ENCODE measurements at places on chromosomes 16 and 17. TPM values are rescaled to one million over a fixed set of nuclear protein-coding genes. Genes with fewer than 3 reads are reported as not detected.

The NPIPA8 gene
- 2.5 TPM for total RNA-seq

The TEDC2 gene
- 21.1 TPM for total RNA-seq

GRCh38 chr16:761625-762513, 1.3 kb downstream of the MSLN start:
- no peak for DNase-seq

DNA sequence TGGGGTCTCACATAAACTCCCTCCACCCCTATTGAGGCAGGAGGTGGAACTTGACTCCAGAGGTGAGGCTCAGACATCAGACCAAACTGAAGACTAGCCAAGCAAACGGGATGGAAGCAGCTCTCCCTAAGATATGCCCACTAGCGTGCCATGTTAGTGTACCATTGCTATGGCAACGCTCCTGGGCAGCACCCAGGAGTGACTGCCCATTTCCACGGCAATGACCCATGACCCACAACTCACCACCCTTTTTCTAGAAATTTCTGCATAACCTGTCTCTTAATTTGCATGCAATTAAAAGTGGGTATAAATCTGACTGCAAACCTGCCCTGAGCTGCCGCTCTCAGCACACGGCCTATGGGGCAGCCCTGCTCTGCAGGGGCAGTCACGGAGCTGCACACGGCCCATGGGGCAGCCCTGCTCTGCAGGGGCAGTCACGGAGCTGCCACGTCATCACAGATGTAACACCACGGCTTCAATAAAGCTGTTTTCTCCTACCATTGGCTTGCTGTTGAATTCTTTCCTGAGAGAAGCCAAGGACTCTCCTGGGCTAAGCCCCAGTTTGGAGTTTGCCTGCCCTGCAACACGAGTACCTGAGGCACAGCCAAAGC, 164.3 kb downstream of the RBFOX3 start:
- no peak for DNase-seq

- no peak for DNase-seq
Measured at GRCh38 chr17:10031127-10031526, 126.1 kb upstream of the RCVRN start.

DNA sequence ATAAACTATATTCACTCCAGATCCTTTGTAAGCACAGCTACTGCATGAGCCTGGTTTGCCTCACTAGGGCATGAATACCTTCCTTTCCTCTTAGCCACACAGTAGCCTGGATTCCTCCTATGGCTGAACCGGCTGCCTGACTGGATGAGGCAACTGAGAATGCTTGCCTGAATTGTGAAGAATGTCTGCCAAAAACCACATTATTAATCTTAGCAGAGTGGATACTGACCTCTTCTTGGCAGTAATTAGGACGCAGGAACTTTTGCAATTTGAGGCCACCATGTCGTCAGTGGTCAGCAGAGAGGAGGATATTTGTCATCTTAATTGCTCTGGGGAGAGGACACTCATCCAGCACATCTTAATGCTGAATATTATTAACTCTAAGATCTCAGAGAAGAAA, 651.8 kb upstream of the GOT2 start:
- DNase-seq, result no peak

GRCh38 chr16:28964072-28964471, 10.5 kb upstream of the SPNS1 start:
- no peak for DNase-seq

DNA sequence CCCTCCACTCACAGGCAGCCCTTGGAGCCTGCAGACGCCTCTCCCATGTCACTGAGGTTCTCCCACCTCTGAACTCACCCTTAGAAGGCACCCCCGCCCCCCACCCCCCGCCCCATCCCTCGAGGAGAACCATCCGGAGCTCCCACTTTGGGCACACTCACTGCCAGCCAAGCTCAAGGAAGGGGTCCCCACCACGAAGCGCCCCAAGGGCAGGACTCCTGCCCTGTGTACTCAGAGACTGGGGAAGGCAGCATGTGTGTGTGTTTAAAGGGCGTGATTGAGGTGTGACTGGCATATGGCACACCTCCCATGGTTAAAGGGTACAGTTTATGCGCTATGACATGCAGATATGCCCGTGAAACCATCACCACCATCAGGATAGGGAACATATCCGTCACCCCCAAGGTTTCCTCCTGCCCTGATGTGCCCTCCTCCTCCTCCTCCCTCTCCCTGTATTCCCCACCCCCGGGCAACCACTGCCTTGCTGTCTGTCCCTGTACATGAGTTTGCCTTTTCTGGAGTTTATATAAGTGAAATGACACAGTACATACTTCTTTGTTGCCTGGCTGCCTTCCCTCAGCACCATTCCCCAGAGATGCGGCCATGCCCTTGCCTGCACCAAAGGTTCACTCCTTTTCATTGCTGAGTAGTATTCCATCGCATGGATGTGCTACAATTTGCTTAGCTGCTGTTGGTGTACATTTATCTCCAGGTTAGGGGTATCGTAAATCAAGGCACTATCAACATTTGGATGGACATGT, 14.0 kb upstream of the RBFOX3 start:
- no peak for DNase-seq

All from Daoy (cell line).